ENCODE measurements at places on chromosomes 7 and 10.

- peaks cover 2% of the 10 kb centered on the region for H3K4me1 ChIP-seq
- no peak overlapping the region for H3K27ac ChIP-seq
- no peak overlapping the region for H3K4me3 ChIP-seq
Observed at GRCh38 chr7:51014811-51015210, 232.1 kb upstream of the GRB10 start.

- DNase-seq, result no peak
- H3K27ac ChIP-seq, result no peak overlapping the region
- H3K36me3 ChIP-seq, result no peaks in the 10 kb centered on the region
- H3K4me1 ChIP-seq, result peaks cover 6% of the 10 kb centered on the region
Observed at GRCh38 chr7:48031111-48031510, 2.2 kb upstream of the SUN3 start.

DNA sequence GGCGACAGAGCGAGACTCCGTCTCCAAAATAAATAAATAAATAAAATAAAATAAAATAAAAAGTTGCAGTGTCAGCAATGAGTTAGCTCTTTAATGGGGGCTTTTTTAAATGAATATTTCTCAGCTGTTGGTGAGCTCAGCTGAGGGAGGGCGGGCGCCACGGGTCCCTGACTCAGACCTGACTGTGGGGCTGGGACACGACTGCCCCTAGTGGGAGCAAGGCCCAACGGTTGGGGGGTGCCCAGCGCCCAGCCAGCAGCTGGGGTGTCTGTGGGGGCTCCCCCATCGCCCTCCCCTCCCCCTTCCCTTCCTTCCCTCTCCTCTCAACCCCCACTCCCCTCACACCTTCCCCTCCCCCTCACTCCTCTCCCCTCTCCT is 46.6 kb downstream of the PWWP2B start:
- H3K27me3 ChIP-seq, result no peaks in the 10 kb centered on the region
- H3K4me1 ChIP-seq, result peaks cover 24% of the 10 kb centered on the region
- H3K4me3 ChIP-seq, result no peak overlapping the region

DNA sequence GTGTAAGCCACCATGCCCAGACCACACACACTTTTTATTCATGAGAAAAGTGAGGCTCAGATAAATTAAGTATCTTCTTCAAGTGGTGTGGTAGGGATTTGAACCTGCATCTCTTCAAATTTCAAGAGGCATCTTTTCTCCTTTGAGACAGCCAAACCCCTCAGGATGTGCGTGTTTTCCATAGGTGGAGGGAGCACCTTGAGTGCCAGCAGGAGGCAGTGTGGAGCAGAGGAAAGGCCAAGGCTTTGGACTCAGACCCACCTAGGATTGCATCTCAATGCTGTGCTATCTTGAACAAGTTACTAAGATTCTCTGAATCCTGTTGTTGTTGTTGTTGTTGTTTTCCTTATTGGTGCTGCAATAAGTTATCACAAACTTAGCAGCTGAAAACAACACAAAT is 40.2 kb upstream of the MYL10 start:
- no peak overlapping the region for H3K27ac ChIP-seq
- no peaks in the 10 kb centered on the region for H3K27me3 ChIP-seq

DNA sequence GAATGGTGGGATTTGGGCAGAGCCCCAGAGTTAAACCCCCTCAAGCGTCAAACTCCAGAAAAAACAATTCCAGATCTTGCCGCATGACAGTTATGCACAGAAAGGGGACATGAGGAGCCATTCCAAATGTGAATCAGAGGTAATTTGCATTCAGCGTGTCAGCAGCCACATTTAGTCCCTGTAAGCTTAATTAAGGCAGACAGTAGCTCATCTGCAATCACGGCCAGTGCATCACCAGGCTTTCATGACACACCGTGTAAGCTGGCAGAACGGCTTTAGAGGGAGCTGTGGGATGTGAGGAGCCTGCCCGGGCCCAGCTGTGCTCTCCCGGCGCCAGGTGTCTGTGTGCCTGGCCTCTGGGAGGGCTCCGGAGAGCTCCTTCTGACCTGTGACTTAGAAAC is 18.7 kb upstream of the PRKAG2 start:
- peaks cover 4% of the 10 kb centered on the region for H3K27me3 ChIP-seq
- no peak for DNase-seq
- no peak overlapping the region for H3K4me3 ChIP-seq

- no peaks in the 10 kb centered on the region for H3K4me1 ChIP-seq
- no peak for DNase-seq
- no peak overlapping the region for H3K4me3 ChIP-seq
- peaks cover 15% of the 10 kb centered on the region for H3K27me3 ChIP-seq
- H3K36me3 ChIP-seq, result no peaks in the 10 kb centered on the region
- H3K27ac ChIP-seq, result no peak overlapping the region
Observed at GRCh38 chr10:32077896-32078485, 21.8 kb upstream of the KIF5B start.

DNA sequence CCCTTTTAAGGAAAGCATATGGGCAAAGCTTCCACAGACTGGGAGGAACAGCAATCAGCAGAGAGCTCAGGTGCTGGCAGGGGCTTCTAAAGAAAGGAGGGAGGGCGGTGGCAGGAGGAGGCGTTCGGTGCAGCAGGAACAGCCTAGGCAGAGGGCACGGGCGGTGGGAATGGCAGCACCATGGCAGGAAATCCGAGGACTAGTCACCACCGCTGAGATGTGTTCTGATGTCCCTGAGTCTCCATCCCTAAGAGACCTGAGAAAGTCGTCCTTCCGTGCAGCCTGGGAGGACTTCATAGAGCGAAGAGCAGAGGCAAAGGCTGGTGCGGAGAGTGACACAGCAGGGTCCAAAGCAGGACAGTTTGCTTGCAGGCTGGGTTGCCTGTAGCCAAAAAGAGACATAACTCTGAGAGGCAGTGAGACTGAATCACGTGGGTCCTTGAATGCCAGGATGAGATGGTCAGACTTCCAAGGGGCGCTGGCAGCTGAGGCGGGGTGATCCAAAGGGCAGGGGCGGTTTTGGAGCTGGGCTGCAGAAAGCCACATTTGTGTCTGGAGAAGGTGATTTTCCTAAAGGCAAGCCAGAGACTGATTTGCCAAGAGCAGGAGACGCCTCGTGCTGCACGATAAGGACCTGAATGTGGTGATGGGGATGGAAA is 35.8 kb upstream of the GRID1 start:
- H3K36me3 ChIP-seq, result peaks cover 3% of the 10 kb centered on the region
- no peak for DNase-seq
- H3K4me3 ChIP-seq, result peak overlapping the region; percentile 87
- H3K4me1 ChIP-seq, result peaks cover 20% of the 10 kb centered on the region
- peak overlapping the region; percentile 60 for H3K27ac ChIP-seq

DNA sequence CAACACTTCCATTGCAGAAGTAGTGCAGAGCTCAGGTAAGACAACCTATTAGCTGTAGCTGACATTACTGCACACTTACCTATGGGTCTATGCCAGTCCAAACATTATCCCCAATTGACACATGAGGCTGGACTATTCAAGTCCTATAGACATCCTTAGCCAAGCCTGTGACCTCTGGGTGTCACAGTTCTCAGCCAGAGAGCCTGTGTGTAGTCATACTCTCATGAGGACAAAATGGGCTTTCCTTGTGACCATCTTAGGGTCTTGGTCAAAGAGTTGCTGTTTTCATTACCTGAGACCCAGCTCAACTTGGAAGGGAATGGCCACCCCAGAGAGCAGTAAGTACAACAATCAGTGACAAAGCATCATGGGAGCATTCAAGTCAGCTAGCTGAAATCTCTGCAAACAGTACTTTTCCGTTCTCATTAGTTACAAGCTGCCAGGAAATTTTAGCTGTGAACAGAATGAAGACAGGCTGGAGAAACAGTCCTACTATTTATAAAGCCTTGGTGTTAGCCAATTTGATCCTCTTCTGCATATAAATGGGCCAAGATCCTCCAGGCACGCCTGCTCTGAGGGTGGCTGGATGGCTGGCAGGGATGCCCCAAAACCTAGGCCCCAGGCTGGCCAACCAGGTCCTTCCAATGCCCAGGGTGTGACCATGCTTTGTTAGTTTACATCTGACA is 44.3 kb downstream of the NUDCD3 start:
- no peak overlapping the region for H3K27ac ChIP-seq
- no peaks in the 10 kb centered on the region for H3K27me3 ChIP-seq
- DNase-seq, result no peak
- peaks cover 18% of the 10 kb centered on the region for H3K4me1 ChIP-seq
- peaks cover 53% of the 10 kb centered on the region for H3K36me3 ChIP-seq
- no peak overlapping the region for H3K4me3 ChIP-seq

- H3K4me1 ChIP-seq, result no peaks in the 10 kb centered on the region
- H3K36me3 ChIP-seq, result no peaks in the 10 kb centered on the region
- H3K27me3 ChIP-seq, result peaks cover 2% of the 10 kb centered on the region
- H3K4me3 ChIP-seq, result no peak overlapping the region
Observed at GRCh38 chr10:120279196-120279595, 177.8 kb upstream of the PLPP4 start.

GRCh38 chr10:75498884-75499350 is 67.5 kb downstream of the LRMDA start:
- no peaks in the 10 kb centered on the region for H3K4me1 ChIP-seq
- H3K4me3 ChIP-seq, result no peak overlapping the region
- no peak for DNase-seq
- H3K36me3 ChIP-seq, result no peaks in the 10 kb centered on the region
- H3K27ac ChIP-seq, result no peak overlapping the region
- no peaks in the 10 kb centered on the region for H3K27me3 ChIP-seq

DNA sequence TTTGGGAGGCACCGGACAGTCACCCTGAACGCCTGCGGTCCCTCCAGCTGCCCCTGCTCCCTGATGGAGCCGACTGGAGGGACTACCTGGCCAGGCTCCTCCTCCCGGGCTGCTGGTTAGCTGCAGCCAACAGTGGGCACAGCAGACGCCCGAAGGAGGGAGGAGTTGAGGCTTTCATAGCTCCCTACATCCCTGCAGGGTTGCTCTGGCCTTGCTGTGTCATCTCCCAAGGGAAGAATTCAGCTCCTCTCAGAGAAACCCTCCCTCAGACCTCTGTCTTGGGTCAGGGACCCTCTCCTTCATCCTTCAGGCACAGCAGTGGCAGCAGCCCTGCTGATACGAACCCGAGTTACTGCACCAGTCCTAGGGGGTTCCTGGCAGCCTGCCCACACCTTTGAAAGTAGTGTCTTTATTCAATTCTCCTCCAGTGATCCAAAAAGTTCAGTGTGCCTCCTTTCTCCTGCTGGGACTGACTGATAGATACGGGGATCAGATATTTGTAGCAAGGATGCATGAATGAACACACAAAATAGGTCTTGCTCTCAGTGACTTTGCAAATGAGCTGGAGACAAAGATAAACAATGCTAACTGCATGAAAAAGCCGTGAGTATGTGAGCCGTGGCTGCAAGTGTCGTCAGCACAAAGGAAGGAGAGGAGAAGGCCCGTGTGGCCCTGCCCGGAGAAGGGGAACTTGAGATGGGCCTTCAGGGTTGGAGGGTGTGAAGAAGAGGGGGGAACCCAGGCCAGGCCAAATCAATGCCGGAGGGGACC is 136.6 kb downstream of the PRKAG2 start:
- peaks cover 15% of the 10 kb centered on the region for H3K4me1 ChIP-seq
- no peaks in the 10 kb centered on the region for H3K27me3 ChIP-seq
- H3K27ac ChIP-seq, result no peak overlapping the region
- H3K4me3 ChIP-seq, result no peak overlapping the region
- no peak for DNase-seq

GRCh38 chr7:139696552-139696951 is 81.2 kb downstream of the HIPK2 start:
- DNase-seq, result no peak
- H3K4me1 ChIP-seq, result peaks cover 24% of the 10 kb centered on the region

DNA sequence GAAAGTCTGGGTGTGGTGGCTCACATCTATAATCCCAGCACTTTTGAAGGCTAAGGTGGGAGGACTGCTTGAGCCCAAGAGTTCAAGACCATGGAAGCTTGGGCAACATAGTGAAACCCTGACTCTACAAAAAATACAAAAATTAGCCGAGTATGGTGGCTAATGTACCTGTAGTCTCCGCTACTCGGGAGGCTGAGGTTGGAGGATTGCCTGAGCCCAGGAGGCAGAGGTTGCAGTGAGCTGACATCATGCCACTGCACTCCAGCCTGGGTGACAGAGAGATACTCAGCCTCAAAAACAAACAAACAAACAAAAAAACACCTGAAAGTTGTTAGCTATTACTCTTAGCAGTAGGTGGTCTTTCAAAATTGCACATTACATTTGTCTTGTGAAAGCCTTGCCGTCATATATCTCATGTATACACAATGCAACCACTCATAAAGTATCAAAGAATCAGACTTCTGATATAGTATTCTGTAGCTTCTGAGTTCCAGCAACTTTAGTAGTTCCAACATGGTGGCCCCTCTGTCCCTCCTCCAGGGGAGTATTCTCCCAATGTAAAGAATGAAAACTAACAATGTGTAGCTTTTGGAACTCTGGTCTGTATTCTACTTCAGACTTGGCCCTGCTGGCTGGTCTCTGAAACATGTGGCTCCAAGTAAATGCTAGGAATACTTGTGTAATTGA is 101.5 kb downstream of the ZNF92 start:
- H3K27ac ChIP-seq, result no peak overlapping the region
- H3K36me3 ChIP-seq, result peaks cover 17% of the 10 kb centered on the region
- DNase-seq, result no peak

GRCh38 chr10:29522918-29523317 is 111.9 kb downstream of the SVIL start:
- no peak overlapping the region for H3K4me3 ChIP-seq
- H3K27ac ChIP-seq, result no peak overlapping the region
- DNase-seq, result no peak
- peaks cover 8% of the 10 kb centered on the region for H3K4me1 ChIP-seq
- peaks cover 7% of the 10 kb centered on the region for H3K36me3 ChIP-seq
- H3K27me3 ChIP-seq, result no peaks in the 10 kb centered on the region

DNA sequence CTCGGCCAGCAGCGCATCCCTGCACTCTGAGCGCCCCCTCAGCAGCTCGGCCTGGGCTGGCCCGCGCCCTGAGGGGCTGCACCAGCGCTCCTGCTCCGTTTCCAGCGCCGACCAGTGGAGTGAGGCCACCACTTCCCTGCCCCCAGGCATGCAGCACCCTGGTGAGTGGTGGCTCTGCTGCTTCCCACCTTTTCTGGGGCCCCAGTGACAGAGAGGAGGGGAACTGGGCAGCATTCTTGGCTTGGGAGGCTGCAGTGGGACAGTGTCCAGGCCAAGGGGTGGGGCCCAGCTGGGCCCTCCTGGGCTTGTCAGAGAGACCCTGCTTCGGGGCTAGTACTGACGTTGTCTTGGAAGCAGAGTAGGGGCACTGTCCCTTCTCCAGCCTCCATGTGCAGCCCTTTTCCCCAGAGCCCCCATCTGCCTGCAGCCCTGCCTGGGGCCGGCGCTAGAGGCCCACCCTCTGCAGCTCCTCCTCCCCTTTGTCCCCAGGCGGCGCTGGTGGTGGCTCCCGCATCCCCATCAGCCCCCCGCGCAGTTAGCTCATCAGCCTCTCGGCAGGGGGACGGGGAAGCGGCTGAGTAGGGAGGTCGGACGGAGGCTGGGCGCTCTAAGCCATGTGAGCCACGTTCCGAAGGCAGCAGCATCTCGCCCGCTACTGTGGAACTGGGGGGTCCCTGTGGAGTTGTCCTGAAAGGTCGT is 29.2 kb downstream of the GBX1 start:
- no peaks in the 10 kb centered on the region for H3K36me3 ChIP-seq
- no peak overlapping the region for H3K4me3 ChIP-seq
- no peak for DNase-seq
- no peaks in the 10 kb centered on the region for H3K4me1 ChIP-seq
- H3K27ac ChIP-seq, result no peak overlapping the region
- H3K27me3 ChIP-seq, result no peaks in the 10 kb centered on the region
